ENCODE measurements at places on chromosomes 6 and 20. TPM values are rescaled to one million over a fixed set of nuclear protein-coding genes. Genes with fewer than 3 reads are reported as not detected.

GRCh38 chr20:32999603-33000250 is 4.5 kb downstream of the SUN5 start:
- DNase-seq = no peak

GRCh38 chr6:28251661-28252008 is 434 bp downstream of the ZKSCAN4 start:
- DNase-seq = peak; percentile 34

AMD1 gene
- 78.0 TPM for total RNA-seq

ARG1 gene
- not detected for total RNA-seq

RAD21L1 gene
- total RNA-seq = 0.25 TPM

Measured in activated naive CD4-positive, alpha-beta T cell treated with anti-CD3 and anti-CD28 coated beads, Interleukin-2, amount 50 U/mL, for 72 hours (primary cell).